ENCODE measurements at places on chromosomes 2 and 18.
A peak's percentile ranks its signal among the peaks of the same experiment; 100 is the strongest.

GRCh38 chr2:240955306-240956170, 42.9 kb upstream of the SNED1 start:
- no peak for DNase-seq

DNA sequence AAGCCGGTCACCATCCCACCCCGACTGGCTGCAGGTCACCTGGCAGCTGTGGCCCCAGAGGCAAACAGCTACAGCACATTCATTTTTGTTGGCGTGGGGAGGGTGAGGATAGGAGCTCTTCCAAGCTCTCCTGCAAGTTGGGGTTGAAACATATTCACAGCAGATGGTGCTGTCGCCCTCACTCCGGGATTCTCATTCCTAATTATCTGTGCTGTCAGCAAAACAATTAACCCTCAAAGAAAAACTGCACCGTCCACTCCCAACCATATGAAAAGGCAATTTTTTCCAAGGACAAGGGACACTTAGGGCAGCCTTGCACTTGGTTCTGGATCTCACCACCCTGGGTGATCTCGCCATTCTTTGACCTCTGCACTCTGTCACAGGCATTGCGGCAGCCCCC, 68.6 kb downstream of the ZBTB7C start:
- no peak for DNase-seq

DNA sequence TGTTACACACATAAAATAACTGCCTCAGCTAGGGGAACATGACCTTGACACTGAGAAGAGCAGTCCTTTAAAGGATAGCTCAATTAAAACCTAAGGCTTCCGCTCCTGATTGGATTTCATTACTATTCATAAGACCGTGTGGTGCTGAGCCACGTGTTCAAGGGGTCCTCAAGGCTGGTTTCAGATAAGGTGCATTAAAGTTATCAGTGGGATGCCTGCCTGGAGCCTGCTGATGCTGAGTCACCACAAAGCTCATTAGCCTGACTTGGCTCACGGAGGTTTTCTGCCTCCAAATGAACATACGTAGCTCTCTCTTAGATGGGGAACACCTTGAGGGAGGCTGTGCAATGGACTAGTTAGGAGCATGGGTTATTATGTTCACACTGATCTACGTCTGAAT, 518.9 kb downstream of the TDRD15 start:
- DNase-seq = no peak

DNA sequence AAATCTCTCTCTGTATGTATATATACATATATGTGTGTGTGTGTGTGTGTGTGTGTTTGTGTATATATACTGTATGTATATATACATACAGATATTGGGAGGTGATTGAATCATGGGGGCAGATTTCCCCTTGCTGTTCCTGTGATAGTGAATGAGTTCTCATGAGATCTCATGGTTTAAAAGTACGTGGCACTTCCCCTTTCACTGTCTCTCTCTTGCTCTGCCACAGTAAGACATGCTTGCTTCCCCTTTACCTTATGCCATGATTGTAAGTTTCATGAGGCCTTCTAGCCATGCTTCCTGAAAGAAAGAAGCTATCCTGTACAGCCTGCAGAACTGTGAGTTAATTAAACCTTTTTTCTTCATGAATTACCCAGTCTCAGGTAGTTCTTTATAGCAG, 18.8 kb upstream of the CCDC195 start:
- DNase-seq = no peak

GRCh38 chr2:25030702-25031101, 11.2 kb upstream of the EFR3B start:
- DNase-seq = no peak

DNA sequence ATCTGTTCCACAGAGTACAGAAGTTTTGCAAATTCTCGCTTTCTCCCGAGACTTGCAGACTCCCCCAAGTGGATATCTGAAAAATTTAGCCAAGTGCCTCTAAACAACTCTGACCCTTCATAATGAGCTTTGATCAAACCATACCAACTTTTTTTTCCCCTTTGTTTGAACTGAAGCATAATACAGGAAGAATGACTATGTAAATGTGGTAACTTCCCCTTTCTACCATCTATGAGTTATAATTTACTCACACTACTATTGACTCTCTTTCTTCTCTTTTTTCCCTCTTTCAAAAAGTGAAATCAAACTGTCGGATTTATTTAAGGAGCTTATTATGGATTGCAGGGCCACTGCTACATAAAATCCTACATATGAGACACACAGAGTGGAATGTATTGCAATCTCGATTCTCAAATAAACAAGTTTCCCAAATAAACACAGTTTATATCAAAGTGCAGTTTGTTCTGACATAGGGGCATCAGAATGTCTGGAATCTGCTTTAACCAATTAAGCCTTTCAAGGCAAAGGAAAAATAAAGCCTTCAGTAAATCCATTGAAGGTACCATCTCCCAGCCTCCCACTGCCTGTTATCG, 1.4 kb upstream of the ZNF804A start:
- peak; percentile 18 for DNase-seq

GRCh38 chr18:48569139-48569914, 30.5 kb downstream of the CTIF start:
- DNase-seq = no peak

DNA sequence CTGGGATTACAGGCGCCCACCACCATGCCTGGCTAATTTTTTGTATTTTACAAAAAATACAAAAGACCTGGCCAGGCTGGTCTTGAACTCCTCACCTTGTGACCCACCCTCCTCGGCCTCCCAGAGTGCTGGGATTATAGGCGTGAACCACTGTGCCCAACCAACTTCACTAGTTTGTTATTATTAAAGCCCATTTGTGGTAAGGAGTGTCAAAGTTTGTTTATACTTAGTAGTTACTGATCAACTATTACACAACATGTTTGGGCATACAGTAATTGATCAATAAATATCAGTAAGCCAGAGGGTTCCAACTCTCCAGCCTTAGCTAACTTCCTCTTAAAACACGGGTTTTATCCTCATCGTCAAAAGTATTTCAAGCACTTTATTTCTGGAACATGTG, 67.5 kb upstream of the ZNG1B start:
- no peak for DNase-seq

GRCh38 chr2:15714609-15715008, 122.9 kb downstream of the DDX1 start:
- DNase-seq = no peak

- no peak for DNase-seq
Measured at GRCh38 chr2:158194229-158194628, 92.6 kb downstream of the UPP2 start.

GRCh38 chr2:235523486-235524150, 29.8 kb downstream of the AGAP1 start:
- DNase-seq = no peak

- DNase-seq = peak; percentile 33
Measured at GRCh38 chr2:84971510-84972206, 697 bp downstream of the KCMF1 start.

GRCh38 chr2:210539578-210540416, 16.6 kb upstream of the CPS1 start:
- peak; percentile 62 for DNase-seq

DNA sequence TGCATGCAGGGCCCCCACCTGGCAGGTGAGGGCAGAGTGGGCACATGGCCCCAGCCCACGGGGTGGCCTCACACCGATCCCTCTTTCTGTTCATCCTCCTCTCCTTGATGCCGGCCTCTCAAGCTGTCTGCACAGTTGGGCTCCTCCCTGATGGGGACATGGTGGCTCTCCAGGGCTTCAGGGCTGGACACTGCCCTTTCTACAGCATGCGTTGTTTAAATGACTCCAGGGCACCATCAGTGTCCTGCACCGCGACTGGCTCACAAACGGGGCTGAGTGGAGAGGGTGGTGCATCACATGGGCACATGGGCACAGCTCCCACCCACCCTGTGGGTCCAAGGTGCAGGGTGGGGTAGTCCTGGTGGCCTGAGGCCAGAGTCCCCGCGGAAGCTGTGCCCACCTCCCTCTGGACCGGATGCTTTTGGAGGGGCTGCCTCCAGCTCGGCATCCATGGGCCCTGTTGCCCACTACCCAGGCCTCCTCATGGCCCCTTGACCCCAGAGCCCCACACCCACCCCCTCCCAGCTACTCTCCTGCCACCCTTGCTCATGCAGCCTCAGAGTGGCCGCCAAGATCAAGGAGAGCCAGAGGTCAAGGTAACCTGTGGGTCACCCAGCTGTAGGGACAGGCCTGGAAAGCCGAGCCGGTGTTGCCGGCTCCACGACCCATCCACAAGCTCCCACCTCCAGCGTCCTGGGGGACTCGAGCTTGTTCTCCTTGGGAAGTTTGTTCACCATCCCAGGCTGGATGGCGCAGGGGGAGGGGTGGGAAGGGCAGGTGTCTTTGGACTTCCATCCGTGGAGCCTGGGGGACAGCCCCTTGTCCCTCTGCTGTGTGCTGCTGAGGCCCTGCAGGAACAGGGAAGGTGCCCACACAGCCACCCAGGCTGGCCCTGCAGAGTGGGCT, 12.3 kb upstream of the SNED1 start:
- no peak for DNase-seq

DNA sequence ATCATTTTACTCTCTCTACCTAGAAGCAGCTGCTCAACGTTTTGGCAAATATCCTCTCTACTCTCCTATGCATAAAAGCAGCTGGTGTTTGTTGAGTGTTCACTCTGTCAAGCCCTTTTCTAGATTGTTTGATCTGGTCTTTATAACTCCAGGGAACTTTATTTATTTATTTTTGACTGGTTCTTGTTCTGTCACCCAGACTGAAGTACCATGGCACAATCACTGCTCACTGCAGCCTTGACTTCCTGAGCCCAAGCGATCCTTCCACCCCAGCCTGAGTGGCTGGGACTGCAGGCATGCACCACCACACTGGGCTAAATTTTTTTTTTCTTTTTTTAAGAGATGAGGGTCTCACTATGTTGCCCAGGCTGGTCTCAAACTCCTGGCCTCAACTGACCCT, 12.7 kb downstream of the CATIP start:
- no peak for DNase-seq

DNA sequence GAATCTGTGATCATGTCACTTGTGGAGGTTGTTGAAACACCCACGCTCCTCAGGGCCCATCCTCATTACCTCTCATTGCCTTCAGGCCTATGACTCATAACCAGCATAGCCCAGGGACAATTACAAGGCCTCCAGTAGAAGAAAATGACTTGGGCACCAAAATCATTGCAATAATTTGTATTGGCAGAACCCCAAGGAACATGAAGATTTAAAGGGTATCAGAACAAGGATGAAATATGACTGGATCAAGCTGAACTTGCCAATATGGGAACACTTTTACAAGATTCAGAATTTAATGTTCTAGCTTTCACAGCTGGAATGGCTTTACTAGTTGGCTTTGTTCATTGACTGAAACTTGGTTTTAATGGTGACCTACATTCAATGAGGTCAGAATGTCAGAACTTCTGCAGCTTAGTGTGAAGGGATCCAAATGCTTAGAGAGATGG, 156.4 kb downstream of the COPS8 start:
- DNase-seq = no peak

- no peak for DNase-seq
Measured at GRCh38 chr2:64283006-64283570, 138.9 kb upstream of the PELI1 start.

DNA sequence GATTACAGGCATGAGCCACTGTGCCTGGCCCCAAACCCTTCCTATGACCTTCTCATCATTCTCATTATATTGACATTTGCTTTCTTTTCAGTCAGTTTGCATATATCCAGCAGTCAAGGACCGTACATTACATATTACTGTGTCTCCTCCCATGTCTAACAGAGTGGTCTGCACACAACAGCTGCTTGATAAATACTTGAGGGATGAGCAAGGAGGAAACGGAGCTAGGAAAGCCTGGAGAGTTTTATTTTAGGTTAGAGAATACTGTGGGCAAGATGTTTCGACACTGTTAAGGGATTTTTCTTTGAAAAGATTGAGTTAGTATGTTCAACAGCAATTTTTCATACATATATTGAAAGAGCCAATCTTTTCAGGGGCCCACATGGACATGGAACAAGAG, 76.2 kb upstream of the CHRNA1 start:
- no peak for DNase-seq

DNA sequence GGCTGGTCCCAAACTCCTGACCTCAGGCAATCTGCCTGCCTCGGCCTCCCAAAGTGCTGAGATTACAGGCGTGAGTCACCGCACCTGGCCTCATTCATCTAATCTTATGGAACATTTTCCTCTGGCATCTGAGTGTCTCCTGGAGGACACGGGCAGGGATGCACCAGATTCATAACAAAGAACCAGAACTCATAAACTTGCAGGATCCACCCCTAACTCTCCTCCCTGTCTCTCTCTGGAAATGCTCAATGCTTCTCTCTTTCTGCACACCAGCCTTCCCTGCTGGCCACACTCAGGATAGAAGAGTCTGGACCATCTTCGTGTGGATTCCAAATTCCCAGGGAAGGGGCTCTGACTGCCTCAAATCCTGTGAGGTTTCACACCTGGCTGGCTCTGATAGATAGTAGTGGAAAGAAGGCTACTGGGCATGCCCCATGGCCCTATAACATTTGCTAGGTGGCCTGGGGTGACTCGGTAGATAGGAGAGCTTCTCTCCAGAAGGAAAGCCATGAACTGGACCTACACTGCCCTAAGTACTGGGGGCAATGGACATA, 483.2 kb upstream of the GYPC start:
- no peak for DNase-seq

DNA sequence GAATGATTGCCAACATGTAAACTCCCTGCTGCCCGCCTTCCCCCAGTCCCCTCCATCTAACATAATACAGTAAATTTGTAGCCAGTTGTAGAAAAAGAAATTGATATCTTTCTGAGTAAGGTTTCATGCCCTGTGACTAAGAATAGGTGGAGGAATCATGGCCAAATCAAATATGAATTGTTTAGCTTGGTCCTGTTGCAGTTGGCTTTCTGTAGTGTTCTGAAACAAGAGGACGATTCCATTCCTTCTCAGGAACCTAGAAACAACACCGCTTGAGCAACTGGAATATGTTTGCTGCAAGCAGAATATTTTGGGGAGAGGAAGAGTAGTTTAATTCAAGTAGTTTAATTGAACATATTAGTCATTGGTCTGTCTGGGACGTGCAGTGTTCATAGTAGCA, 7.0 kb upstream of the DRC1 start:
- DNase-seq = no peak

- no peak for DNase-seq
Measured at GRCh38 chr2:156347431-156347830, 14.9 kb upstream of the NR4A2 start.

DNA sequence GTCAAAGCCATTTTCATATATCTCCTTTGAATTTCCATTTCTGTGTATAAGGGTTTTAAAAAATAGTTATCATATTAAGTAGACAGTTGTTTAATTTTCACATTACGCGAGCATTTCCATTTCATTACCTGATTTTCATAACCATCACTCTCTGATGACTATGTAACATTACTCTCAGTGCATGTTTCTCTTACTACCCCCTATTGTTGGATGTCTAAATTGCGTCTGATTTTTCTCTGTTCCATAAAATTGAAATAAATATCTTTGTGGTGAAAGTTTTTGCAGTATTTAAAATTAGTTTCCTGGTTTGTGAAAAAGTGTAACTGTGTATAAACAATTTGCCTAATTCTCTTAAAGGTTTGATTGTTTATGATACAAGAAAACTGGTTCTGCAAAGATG, 123.8 kb downstream of the MYO1B start:
- DNase-seq = no peak

Measured in SK-N-DZ (cell line).